AG04449 (cell line): ENCODE measurements at places on chromosomes 3 and 15.

GRCh38 chr3:112925969-112926368 is 48.9 kb downstream of the CD200R1 start:
- DNase-seq: no peak

GRCh38 chr3:180102134-180102533 is 65.4 kb upstream of the PEX5L start:
- DNase-seq: no peak

DNA sequence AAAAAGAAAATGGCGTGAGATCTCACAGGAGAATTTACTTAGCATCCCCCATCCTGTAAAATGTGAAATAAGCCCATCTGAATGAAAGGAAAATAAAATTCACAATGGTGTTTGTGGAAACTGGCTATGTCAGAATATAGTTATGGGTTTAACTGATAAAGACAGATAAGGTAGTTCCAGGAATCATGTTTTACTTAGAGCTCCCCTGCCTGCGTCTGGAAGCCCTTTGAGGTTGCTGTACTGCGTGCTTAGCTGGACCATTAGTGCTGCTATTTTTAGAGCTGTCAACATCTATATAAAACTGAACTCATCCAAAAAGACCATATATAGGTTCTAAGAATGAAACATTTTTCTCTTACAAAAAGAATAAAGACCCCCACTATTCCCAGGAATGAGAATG is 130.8 kb downstream of the LSAMP start:
- no peak for DNase-seq

GRCh38 chr3:174957081-174957480 is 97.9 kb downstream of the NAALADL2 start:
- no peak for DNase-seq

- DNase-seq: no peak
Measured at GRCh38 chr15:65217526-65218482, 6.5 kb upstream of the CILP start.

- no peak for DNase-seq
Measured at GRCh38 chr15:89991312-89991711, 9.8 kb upstream of the ZNF710 start.

DNA sequence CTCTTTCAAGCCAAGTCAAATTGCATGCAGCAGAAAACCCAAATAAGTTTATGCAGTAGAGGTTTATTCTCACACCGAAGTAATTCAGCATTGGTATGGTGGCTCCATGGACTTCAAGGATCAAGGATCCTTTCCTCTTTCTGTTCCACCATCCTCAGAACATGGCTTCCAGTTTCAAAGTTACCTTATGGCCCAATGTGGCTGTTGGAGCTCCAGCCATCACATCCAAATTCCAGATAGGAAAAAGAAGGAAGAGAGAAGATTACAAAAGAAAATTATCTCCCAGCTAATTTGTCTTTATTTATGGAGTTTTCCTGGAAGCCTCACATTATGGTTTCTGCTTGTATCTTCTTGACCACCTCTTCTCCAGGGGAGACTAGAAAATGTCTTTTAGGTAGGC is 282.5 kb upstream of the CTDSPL start:
- no peak for DNase-seq

DNA sequence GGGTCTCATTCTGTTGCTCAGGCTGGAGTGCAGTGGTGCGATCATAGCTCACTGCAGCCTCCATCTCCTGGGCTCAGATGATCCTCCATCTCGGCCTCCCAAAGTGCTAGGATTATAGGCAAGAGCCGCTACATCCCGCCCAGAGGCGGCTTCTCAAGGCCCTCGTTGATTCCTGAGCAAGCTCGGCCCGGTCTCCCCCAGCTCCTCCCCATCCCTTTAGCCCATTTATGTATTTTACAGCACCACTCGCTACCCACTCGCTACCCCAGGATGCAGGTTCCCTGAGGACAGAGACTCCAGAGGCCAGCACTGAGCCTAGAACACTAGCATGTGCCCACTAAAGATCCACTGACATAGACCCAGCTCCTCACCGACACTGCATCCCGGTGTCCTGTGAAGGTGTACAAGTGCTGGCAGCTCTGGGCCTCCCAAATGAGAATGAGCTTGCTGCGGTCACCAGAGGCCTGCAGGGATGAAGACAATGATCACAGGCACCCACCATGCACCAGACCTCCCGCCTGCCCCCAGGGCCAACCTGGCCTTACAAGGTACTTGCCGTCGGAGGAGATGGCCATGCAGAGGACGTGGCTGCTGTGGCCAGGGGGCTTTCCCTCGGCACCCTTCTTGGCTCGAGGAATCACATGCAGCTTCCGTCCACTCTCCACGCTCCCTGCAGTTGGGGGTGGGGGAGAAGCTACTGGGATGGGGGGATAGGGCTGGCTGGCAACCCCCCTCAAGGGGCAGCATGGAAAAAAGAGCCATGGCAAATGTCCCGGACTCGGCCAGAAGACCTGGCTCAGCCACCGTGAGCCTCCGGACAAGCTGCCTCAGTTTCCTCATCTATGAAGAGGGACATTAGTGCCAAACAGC is 5.6 kb downstream of the RRP9 start:
- no peak for DNase-seq

DNA sequence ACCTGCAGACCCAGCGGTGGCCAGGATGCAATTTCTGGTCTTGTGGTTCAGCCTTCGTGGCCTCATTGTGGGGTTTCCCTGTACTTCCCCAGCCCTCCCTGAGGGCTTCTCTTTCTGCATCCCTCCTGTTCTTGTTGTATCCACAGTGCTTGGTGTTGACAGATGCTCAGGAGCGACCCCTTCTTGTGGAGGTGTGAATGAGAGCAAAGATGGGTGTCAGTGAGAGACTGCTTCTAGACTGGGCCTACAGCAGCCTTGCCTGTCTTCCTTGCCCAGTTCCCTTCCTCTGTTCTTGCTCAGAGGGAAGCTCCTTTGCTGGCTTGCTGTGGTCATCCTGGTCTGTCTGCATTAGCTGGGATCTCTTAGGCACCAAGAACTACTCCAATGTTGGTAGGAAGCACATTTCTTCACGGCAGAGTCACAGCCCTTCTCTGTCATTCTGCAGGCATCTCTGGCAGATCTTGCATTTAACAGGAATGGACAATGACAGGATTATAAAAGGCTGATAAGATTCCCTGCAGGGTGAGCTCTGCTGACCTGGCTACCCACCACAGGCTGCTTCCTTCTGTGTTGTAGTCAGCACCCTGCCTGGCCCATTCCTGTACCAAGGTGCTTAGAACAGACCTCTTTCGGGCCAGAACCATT is 317.8 kb upstream of the C2CD4B start:
- no peak for DNase-seq

- DNase-seq: no peak
Measured at GRCh38 chr15:40333922-40334492, 6.7 kb downstream of the CCDC9B start.

GRCh38 chr3:45084820-45085816 is 59.0 kb downstream of the CLEC3B start:
- DNase-seq: peak; percentile 73

DNA sequence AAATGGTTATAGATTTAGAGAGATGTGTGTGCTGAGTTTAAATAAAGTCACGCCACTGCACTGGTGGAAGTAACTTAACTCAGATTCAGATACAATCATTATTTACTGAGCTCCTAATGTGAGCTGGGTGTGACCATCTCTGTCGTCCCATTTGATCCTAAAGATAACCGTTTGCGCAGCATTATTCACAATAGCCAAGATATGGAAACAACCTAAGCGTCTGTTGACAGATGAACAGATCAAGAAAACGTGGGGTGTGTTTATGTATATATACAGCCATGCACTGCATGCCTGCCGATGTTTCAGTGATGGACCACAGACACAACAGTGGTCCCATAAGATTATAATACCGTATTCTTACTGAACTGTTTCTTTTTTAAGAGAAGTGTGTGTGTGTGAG is 71.2 kb downstream of the TAMM41 start:
- DNase-seq: no peak

DNA sequence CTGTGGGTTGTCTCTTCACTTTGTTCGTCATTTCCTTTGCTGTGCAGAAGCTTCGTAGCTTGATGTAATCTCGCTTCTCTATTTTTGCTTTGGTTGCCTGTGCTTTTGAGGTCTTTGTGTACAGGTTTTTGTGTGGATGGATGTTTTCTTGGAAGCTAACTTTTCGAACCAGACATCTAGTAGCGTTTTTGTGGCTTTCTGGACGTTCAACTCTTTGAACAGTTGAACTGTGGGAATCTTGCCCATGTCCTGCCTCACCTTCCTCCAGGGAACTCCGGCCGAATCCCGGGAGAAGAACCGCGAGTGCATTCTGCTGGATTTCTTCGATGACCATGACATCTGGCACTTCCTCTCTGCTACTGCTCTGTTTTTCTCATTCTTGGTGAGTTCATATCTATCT is 70.6 kb downstream of the USF3 start:
- no peak for DNase-seq

GRCh38 chr15:64847016-64847415 is 5.3 kb downstream of the PLEKHO2 start:
- DNase-seq: no peak

DNA sequence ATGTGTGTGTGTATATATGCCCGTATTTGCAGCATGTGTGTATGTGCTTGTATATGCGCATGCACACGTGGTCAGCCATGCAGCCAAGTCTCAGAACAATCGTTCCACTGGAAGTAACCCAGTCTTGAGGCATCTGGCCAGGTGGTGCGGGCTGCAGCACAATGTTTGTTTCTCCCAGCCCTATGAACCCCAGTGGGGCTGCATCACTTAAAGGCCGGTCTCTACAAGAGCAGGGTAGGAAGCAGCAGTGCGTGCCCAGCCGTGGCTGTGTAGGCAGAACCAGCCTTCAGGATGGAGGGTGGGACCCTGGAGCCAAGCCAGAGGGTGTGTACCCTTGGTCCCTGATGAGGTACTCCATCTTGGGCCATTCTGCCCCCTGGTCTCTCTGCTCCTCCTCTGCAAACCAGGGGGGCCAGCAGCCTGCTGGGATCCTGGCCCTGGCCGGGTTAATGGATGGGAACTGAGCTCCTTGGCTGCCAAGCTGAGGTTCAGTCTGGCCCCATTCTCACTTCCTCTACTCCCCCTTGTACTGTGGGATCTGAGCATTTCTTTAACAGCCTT is 11.8 kb downstream of the KLF13 start:
- no peak for DNase-seq

- no peak for DNase-seq
Measured at GRCh38 chr3:12655701-12656100, 8.2 kb downstream of the RAF1 start.

DNA sequence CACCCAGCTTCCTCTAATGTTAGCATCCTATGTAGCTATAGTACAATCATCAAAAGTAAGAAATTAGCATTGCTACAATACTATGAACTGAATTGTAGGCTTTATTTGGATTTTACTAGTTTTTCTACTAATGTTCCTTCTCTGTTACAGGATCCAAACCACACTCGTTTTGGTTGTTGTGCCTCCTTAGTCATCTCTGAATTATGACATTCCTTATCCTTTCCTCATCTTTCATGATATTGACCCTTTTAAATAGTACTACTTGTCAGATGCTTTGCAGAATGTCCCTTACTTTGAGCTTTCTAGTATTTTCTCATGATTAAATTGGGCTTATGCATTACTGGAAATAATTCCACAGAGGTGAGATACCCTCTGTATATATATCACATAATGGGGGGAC is 265.4 kb downstream of the VPS13C start:
- no peak for DNase-seq

DNA sequence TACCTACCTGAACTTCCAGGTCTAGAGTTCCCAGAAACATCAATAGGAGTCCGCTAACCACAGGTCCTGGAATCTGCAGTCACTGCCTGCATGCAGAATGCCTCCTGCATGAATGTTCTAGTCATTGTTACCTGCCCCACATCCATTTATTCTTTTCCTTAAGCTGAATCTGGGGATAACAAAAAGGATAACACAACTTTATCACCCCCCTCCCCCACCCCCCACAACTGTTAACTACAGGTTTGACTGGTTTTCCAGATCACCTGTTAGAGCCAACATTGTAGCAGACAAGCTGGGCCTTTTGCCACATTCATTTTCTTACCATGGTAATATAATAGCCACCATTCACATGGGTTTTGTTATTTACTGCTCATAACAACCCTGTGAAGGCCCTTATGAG is 4.6 kb upstream of the CTSH start:
- no peak for DNase-seq

- no peak for DNase-seq
Measured at GRCh38 chr3:148366743-148367410, 330.8 kb upstream of the AGTR1 start.

DNA sequence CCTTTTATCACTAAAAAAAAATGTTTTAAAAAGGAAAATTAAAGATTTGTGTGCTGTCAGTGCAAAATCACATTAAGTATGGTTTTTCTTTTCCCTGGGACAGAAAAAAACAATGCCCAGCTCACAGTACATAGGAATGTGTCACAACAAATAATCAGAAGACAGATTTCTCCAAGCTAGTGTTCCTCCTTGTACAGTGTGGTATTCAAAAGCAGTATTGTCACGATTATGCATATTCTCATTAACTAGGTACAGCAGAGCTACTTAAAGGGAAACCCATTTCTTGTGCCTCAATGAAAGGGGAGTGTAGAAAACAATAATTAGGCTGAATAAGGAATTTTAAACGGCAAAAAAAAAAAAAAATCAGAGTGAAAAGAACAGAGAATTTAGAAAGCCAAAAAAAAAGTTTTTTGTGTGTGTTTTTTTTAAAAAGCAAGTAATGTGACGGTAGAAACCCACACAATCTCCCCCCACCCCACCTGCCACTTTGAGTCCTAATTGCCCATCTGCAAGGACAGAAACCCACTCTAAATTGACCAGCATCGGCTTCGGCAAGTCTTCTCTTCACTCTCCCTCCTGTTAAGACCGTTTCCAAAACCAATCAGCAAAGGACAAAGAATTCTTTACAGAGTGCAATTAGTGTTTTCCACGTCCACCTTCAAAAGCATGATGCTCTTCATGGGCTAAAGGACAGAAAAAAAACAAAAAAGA is 41.0 kb downstream of the EIF4E3 start:
- DNase-seq: no peak

DNA sequence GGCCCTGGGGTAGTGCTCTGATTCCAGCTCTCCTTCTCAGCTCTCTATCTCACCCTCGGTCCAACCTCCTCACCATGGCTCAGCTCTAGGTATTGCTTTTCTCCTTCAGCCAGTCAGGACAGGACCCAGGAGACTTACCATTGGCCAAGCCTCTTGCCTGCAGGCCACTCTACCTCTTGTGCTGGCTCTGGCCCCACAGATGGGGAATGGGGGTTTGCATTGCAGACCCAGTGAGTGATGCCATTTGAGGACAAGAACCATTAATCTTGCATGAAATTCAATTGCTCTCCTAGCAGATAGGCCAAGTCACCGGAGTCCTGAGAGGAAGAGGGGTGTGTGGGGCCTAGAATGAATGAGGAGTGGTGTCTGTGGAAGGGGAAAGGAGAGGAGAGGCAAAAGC is 6.1 kb upstream of the RPP25 start:
- DNase-seq: no peak

- no peak for DNase-seq
Measured at GRCh38 chr15:70435872-70436271, 327.5 kb downstream of the UACA start.

DNA sequence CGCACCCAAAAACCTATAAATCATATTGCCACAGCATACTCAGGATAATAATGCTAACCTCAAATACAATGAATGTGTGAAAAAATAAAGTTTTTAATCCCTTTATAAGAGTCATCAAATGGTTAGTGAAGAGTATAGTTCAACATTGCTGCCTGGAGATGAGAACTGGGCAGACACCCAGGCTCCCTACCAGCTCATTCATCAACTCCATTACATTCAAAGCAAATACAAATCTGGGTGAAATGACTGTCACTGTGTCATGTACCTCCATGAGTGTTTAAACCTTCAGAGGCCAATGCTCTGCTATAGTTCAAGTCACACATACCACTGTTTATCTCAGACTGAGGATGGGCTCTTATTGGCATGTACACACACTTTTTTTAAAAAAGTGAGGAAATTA is 167.2 kb upstream of the KCNMB2 start:
- no peak for DNase-seq
